ENCODE measurements at places on chromosomes 1 and 21.

GRCh38 chr1:234507626-234508387 is 28.8 kb upstream of the TARBP1 start:
- no peak for DNase-seq

DNA sequence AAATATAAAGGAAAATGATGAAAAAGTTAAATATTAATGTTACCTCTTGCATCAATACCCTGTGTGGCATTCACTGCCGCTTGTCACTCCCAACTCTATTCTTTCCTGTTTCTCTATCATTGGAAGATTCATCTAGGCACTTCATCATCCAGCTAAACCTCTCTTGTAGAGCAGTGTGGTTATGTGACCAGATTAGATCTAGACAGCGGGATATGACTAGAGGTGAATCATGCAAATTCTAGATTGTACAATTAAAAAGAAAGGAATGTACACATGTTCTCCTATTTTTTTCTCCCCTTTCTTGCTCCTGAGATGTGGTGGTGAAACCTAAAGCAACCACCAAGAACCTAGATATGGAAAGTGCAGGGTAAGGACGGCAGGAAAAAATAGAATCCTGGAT is 174.1 kb downstream of the LBR start:
- DNase-seq = no peak

- DNase-seq = peak; percentile 13
Observed at GRCh38 chr1:167297222-167298214, 76.8 kb downstream of the POU2F1 start.

- peak; percentile 87 for DNase-seq
Observed at GRCh38 chr1:26907071-26907917, 6.5 kb downstream of the NR0B2 start.

DNA sequence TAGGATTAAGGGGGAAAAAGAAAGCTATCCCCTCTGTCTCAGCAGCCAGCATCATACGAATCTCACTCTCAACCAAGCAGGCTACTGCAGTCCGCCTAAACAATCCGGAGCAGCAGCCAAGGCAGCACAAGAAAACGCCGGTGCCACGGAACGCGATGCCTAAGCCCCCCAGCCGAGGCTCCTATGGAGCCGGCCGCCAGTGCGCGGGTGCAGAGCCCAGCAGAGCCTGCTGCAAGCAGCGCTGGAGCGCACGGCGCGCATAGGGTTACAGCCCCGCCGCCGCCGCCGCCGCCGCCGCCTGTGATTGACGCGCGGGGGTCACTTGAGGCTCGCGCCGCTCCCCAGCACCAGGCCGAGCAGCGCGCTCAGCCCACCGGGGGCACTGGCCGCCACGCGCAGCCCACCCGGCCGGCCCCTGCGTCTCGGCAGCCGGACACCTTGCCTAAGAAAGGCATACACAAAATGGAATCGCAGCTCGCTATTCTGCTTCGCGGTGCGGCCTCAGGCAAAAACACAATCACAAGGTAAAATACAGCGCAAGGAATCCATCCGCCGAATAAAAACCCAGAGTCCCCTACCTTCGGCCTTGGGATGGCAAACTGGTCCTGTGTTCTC is 780 bp downstream of the HIVEP3 start:
- peak; percentile 58 for DNase-seq

GRCh38 chr1:52904927-52905698 is 16.4 kb downstream of the ECHDC2 start:
- DNase-seq = peak; percentile 35

- no peak for DNase-seq
Observed at GRCh38 chr1:220511785-220512184, 16.2 kb upstream of the MARK1 start.

GRCh38 chr21:36709868-36710728 is 11.2 kb downstream of the SIM2 start:
- no peak for DNase-seq

- no peak for DNase-seq
Observed at GRCh38 chr1:47987601-47988000, 9.6 kb downstream of the TRABD2B start.

GRCh38 chr1:113391649-113392271 is 1.4 kb downstream of the MAGI3 start:
- peak; percentile 12 for DNase-seq

GRCh38 chr1:245118806-245119205 is 36.0 kb upstream of the KIF26B start:
- no peak for DNase-seq

GRCh38 chr1:224666913-224667312 is 50.8 kb downstream of the CNIH3 start:
- DNase-seq = no peak

All from lung microvascular endothelial cell (primary cell).